ENCODE measurements at places on chromosomes 6 and 20.
A peak's percentile ranks its signal among the peaks of the same experiment; 100 is the strongest.

GRCh38 chr6:106162921-106163320, 76.8 kb downstream of the PRDM1 start:
- no peak for DNase-seq

DNA sequence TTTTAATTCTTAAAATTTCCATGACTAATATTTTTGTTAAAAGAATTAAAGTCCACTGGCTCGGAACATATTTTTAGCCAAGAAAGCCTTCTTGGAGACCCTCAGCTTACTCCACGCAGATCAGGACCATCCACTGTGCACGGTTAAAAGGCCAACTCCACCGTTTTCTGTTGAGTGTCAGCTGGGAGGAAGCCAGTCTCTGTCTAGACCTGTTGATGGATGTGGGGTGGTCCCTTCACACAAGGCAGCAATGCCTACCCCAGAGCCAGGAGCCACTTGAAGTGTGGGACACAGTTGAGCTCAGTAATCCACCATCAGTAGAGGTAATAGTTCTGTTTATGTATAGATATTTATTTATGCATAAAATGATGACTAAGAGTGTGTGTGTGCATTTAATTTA, 19.9 kb upstream of the QKI start:
- DNase-seq: no peak

- DNase-seq: no peak
Measured at GRCh38 chr20:47674686-47675085, 110.6 kb downstream of the SULF2 start.

DNA sequence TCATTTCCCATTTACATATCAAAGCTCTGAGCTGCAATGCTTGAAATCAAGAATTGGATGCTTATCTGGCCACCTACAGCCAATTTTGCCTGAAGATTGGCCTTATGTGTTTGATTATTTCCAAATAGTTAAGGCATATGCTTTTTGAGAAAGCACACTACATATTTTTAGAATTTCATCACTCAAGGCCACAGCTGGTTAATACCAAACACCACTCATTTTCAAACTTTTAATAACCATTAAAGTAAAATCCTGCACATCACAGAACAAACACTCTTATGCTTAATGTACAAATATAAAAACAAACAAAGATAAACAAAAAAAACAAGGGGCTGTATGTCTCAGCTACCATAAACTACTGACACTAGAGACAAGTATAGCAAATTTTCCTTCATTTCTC, 96.9 kb upstream of the HMGCLL1 start:
- no peak for DNase-seq

DNA sequence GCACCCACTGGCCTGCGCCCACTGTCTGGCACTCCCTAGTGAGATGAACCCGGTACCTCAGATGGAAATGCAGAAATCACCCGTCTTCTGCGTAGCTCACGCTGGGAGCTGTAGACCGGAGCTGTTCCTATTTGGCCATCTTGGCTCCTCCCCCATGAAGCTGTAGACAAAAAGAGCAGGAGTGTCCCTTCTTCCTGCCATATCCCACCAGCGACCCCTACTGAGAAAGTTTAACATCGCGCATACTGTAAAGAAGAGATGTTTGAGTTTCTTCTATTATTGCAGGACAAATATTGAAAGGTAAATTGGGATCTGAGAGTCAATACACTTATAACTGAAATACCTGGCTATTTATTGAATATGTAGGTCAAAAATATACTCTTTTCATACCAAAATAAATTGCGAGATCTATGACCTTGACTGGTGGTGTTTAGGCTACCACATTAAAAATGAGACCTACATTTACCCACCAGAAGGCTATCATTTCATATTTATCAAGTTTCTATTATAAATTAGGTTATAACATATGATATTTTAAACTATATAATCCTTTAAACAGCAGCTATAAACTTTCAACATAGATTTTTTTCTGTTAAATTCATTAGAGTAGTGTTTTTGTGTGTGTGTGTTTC, 586.3 kb downstream of the HTR1B start:
- DNase-seq: no peak

DNA sequence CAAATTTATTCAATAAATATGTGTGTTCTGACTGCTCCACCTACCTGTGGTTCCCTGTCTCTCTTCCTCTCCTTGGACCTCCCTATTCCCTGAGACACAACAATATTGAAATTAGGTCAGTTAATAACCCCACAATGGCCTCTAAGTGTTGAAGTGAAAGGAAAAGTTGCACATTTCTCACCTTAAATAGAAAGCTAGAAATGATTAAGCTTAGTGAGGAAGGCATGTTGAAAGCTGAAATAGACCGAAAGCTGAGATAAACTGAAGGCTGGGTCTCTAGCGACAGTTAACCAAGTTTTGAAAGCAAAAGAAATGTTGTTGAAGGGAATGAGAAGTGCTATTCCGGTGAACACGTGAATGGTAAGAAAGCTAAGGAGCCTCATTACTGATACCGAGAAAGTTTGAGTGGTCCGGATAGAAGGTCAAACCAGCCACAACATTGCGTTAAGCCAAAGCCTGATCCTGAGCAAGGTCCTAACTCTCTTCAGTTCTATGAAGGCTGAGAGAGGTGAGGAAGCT, 34.1 kb downstream of the UST start:
- no peak for DNase-seq

- DNase-seq: no peak
Measured at GRCh38 chr20:44787299-44787698, 23.0 kb downstream of the RIMS4 start.

DNA sequence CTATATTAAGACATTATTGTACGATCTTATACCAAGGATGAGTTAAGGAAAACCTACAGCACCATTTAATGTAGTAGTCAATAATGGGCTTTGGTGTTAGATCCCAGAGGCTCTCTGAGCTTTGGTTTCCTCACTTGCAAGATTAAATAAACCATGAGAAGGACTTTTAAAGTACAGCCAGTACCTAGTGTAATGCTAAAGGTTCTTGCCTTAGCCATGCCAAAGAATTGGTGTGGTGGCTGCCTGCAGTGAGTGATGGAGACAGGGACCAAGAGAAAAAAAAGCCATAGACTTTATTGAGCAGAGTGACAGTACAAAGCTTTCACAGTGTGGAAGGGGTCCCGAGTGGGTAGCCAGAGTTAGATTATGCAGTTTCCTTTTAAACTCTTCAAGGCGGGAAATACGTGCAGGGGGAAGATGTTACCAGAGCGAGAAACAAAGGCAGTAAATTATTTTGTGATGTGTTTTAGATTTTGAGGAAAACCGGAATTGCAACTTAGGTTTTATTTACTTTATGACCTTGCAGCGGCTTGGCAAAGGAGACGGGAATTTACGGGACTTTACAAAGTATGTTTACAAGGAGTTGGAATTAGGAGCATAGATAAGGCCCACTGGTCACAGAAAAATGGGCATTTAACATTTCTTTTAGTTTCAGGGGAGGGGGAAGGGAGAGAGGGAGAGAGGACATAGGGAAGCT, 100.4 kb downstream of the MYO6 start:
- no peak for DNase-seq

- DNase-seq: no peak
Measured at GRCh38 chr20:12067686-12068085, 150.0 kb downstream of the BTBD3 start.

DNA sequence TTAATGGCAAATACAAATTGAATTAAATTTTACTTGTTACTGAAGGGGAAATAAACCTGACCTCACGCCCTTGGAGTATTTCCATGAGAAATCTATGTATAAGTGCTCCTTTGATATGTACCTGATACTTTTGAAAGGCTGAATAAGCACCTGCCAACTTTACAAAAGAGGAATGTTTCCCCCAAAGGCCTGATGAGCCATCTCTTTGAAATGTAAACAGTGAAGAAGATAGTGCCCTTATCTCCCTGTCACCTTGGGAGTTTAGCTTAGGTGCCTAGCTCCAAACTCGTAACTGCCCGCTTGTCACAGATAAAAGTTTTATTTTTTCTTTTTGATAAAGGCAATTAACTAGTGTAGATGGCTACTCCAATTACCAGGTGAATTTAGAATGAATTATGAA, 1.1 kb upstream of the ZNF343 start:
- DNase-seq: no peak

GRCh38 chr6:39902786-39903465, 31.3 kb downstream of the MOCS1 start:
- DNase-seq: no peak

DNA sequence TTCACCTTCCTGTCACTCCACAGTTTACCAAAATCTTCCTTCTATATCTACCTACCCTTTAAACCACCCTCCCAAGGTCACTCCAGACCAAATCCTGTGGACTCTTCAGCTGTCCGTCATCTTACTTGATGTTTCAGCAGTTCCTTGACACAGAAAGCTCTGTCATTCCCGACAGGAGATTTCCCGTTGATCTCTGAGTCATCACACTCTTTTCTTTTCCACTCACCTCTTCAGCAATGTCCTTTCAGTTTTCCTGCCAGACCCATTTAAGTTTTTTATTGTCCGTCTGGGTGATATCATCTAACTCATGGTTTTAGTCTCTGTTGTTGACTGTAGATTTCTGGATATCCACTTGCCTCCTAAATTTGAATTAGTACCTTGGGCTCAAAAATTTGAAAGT, 69.9 kb upstream of the SCGN start:
- DNase-seq: no peak

DNA sequence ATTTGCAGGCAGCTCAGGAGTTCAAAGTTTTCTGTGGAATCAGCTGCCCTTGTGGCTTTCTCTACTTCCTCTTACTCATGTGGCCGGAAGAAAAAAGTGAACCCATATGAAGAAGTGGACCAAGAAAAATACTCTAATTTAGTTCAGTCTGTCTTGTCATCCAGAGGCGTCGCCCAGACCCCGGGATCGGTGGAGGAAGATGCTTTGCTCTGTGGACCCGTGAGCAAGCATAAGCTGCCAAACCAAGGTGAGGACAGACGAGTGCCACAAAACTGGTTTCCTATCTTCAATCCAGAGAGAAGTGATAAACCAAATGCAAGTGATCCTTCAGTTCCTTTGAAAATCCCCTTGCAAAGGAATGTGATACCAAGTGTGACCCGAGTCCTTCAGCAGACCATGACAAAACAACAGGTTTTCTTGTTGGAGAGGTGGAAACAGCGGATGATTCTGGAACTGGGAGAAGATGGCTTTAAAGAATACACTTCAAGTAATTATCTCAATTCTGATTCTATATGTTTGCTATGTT, 1.1 kb downstream of the MGME1 start:
- peak; percentile 92 for DNase-seq

- no peak for DNase-seq
Measured at GRCh38 chr20:39302312-39302711, 340.2 kb downstream of the DHX35 start.

DNA sequence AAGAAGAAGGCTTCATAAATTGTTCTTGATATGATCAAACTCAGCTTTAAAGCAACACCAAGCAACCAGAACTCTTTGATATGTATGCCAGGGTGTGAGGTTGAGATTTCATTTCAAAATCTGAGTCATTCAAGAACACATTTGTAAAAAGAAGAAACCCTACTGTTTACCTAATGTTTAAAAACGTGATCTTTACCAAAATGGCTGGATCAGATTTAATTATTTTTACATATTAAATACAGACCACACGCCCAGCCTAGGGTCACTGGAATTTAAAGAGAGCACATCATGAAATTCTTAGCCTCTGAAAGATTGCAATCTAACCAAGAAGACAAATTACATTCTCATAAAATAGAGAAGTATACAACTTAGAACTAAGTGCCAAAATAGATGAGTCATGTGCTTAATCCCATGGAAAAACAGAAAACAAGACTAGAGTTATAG, 206.8 kb upstream of the SMLR1 start:
- DNase-seq: no peak

- no peak for DNase-seq
Measured at GRCh38 chr20:36441416-36441815, 99.9 kb upstream of the MYL9 start.

- DNase-seq: peak; percentile 33
Measured at GRCh38 chr20:58892141-58892931, 39.8 kb downstream of the GNAS start.

DNA sequence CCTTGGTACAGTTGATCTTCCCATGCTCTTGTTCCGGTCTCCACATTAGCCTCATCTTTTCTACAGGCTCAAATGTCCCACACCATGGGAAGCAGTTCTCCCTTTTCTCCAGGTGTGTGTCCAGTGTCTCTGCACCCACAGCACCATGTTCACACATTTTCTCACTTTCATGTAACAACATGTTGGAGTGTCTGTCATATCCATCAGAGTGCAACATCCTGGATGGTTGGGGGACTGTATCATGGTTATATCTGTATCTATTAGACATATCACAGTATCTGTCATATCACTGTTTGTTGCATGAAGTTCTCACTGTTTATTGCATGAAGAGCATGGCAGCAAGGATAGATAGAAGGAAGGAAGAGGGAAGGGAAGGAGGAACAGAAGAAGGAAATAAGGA, 635.6 kb downstream of the EPM2A start:
- no peak for DNase-seq

- DNase-seq: peak; percentile 84
Measured at GRCh38 chr20:478949-479429, 16.7 kb upstream of the TBC1D20 start.

DNA sequence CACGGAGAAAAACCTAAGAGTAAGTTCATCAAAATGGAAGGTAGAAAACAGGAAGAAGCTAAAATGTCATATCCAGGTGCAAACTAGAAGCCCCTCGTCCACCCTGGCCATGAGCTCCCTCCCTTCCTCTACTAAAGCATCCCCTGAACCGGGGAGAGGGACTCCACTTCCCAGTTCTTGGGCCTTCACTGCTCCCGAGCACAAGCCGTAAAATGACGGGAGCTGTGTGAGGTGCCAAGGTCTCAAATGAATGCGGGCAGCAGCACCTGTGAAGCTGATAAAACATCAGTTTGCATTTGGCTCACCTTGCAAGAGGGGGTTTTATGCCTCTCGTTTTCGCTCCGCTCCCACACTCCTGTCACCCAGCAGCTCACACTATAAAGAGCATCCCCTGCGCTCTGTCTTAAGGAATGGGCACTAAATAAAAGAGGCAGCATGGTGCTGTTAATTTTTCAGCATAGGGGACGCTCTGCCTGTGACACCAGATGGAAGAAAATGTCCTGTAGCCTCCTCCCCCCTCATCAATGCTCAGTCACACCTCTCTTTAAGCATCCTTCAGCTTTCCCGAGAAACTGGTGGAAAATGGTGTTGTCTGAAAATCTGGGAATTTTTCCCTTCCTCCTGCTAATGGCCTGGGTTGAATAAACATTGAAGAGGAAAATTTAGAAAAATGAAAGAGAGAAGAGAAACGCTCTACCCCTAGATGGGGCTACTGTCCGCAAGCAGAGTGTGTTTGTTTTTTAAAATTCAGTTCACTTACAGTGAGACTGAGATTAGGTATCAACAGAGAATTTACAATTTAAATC, 563.0 kb upstream of the AGPAT4 start:
- no peak for DNase-seq

DNA sequence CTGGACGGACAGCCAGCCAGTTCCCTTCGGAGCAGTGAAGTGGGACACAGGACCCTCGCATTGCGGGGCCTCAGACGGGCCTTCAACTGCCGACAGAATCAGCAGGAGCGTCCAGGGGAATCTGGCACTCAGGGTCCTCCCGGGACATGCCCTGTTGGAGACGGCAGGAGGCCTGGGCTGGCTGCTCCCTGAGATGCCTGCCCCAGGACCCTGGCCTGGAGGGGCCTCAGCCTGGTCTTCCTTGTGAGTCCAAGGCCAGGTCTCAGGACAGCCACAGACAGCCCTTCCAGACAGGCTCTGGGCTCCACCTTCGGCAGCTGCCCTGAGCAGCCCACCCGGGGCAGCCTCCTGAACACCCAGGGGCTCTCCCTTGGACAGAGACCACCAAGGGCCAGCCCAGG, 14.6 kb upstream of the HELZ2 start:
- DNase-seq: no peak
